T-cell (primary cell): ENCODE measurements at places on chromosomes 3 and 15.

DNA sequence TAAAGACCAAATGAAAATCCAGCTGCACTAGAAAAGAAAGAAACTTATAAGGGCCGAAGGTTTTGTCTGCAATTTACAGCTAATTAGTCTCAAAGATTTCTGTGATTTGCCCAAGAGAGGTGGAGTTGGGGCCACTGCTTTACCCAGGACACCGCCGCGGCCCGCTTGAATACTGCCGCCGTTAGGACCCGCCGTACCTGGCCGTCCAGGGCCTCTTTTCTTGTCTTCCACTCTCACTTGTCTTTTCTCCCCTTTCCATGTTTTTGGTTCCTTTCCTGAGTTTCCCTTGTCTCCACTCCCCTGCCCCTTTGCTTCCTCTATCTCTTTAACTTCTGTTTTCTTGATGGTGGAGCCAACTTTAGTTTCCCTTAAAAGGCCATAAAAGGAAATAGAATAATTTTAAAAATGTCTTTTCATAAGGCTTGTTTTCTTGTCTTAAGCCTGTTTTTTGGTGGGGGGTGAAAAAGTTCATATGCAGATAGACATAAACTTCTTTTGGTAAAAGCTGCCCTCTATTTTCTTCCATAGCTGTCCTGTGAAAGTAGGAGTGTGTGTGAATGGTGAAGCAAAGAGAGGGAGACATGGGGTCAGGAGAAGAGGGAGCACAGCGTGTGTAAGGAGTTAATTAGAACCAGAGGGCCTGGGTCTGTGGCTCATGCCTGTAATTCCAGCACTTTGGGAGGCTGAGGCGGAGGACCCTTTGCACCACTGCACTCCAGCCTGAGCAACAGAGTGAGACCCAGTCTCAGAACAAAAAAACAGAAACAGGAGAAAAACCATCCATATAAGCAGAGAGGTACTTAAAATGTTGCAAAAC, 16.0 kb upstream of the CCNL1 start:
- no peak for DNase-seq

- no peak for DNase-seq
Measured at GRCh38 chr15:73341886-73342600, 26.7 kb downstream of the HCN4 start.

- no peak for DNase-seq
Measured at GRCh38 chr15:38029736-38030135, 95.3 kb downstream of the TMCO5A start.

DNA sequence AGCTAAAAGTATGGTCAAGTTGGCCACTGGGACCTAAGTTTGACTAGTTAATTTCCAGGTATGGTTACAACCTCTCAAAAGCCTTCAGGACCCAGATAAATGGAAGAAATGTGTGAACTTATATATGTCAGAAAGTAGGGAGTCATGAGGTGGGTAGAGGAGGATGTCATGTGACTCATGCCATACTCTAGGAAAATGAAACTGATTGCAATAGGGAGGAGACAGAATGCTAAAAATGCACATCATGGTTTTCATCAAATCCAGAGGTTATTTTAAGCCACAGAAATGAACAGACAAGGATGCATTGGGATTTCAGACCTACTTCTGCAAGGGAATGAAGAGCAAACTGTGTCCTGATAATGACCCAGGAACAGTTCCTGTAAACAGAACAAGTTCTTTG, 310.0 kb downstream of the EDEM1 start:
- no peak for DNase-seq

DNA sequence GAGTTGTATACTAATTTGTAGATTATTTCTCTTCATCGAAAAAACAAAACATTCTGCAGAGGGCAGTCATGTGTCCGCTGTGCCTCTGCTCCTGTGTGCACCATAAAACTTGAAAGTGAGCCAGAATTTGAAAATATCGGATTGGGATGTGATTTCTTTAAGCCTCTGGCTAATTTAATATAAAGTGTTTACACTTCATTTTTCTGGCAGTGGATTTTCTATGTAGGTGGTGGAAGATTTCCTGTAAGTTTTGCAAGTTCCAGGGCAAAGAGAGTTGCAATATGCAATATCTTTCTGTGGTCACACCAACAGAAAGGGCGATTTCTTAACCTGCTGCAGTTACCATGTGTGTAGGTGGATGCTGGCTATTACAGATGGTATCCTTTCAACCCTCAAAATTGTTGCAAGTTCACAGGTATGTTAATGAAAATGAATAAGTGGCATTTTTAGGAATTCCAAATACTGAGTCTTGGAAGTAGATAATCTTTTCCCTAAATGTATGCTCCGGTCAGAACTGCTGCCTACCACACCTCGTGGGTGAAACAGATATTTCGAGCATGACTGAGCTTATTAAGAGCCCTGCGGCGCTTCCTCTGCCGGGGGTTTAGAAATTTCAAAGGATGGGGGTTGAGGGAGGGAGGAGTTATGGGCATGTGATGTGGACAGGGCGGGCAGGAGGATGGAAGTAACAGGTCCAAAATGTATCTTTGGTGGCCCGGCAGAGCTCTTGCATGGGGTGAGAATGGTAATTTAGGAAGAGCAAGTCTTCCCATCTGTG, 134.0 kb downstream of the PGPEP1L start:
- DNase-seq, result no peak

DNA sequence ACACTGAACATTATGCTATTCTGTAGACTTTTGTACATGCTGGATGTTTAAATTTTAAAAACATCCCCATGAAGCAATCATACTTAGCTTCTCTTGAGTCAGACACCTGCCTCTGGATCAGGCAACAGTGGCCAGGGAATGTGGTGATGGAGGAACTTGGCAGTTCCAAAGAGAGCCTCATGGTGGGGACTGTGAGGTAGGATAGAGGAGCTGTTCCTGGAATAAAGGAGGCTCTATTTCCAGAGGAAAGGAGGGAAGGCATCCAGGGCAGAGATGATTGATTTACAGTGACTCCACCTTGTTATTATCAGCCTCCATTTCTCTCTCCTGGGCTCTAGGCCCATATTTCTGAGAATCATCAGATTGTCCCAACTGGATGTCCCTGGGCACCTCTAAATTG, 35.0 kb upstream of the ABHD17C start:
- DNase-seq, result no peak

GRCh38 chr3:80350771-80351170, 583.0 kb upstream of the ROBO1 start:
- no peak for DNase-seq
